ENCODE measurements at places on chromosomes 1 and 21. TPM values are rescaled to one million over a fixed set of nuclear protein-coding genes. Genes with fewer than 3 reads are reported as not detected.

DNA sequence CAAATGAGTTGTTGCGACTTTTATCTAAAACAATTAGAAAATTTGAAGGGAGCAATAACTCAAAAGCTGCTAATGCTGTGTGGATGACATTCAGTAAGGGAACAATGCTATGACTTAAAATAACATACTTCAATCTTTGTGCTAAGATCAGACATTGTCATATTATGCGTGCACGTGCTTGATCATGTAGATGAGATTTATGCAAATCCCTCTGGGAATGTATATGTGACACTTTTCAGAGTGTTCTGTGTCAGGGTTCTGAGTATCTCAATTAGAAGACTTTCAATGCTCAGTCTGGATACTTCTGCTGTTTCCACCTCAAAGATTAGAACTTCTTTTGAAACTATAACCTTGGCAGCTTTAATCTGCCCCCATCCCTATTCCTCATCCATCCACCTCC is 18.6 kb upstream of the POU2F1 start:
- peaks cover 4% of the 10 kb centered on the region for H3K36me3 ChIP-seq
- H3K4me3 ChIP-seq = no peak overlapping the region
- H3K27me3 ChIP-seq = peaks cover 1% of the 10 kb centered on the region
- DNase-seq = no peak

- peaks cover 15% of the 10 kb centered on the region for H3K4me1 ChIP-seq
- no peak for DNase-seq
- H3K27ac ChIP-seq = no peak overlapping the region
- H3K36me3 ChIP-seq = peaks cover 7% of the 10 kb centered on the region
- H3K4me3 ChIP-seq = no peak overlapping the region
These were observed 119.5 kb downstream of the XCL2 start for GRCh38 chr1:168424281-168424680.

DNA sequence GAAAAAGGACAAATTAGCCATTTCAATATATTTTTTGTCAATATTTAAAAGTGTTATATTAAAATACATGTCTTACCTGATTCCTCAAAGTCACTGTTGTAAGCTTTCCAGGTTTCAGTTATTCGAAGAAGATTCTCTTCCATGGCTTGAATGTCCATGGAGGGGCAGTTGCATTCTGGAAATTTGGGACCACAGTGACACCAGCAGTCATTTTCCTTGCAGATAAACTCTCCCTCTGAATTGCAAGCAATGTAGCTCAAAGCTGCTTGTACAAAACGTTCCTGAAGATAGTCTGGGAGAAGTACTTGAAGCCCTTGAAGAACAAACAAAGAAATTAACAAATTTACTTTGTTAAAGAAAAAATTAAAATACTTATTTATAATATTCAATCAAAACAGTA is 251.7 kb downstream of the BRINP3 start:
- no peaks in the 10 kb centered on the region for H3K4me1 ChIP-seq
- no peaks in the 10 kb centered on the region for H3K27me3 ChIP-seq
- H3K36me3 ChIP-seq = no peaks in the 10 kb centered on the region
- no peak overlapping the region for H3K27ac ChIP-seq
- DNase-seq = no peak
- H3K4me3 ChIP-seq = no peak overlapping the region

GRCh38 chr21:37273911-37274690 is 7.0 kb upstream of the VPS26C start:
- no peak for DNase-seq
- peaks cover 2% of the 10 kb centered on the region for H3K4me1 ChIP-seq
- H3K27me3 ChIP-seq = peaks cover 9% of the 10 kb centered on the region
- peaks cover 1% of the 10 kb centered on the region for H3K36me3 ChIP-seq

DNA sequence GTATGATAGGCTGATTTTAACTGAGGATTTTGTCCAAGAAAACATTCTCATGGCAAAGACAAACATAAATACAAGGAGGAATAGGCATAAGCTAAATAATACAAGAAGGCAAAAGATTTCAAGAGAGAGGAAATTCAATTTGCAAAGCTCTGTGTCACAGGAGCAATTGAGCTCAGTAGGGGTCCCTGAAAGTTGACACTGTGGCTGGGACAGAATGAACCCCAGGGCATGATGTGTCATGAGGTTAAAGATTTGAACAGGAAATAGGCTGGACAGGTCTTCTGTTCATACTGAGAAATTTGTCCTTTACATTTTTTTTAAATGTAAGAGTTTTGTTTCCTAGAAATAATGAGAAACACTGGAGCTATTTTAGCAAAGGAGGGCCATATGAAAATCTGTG is 555.4 kb upstream of the NEGR1 start:
- no peak overlapping the region for H3K4me3 ChIP-seq
- H3K27me3 ChIP-seq = no peaks in the 10 kb centered on the region
- no peak for DNase-seq

DNA sequence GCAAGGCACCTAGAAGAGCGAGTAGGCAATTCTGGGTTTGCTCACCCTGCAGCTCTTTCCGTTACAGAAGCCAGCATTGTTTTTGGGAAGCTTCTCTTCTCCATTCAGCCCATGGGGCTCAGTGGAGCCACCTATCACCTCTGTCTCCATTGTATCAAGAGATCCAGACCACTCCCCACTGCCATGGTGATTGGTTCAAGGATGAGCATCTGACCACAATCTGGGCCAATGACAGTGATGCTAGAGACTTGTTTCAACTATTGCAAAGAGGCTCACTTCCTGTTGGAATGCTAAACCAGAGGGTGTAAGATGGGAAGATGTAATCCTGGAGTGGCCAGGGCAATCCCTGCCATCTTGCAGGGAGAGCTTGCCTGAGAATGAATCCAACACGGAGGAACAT is 6.6 kb downstream of the SPATA21 start:
- no peak overlapping the region for H3K27ac ChIP-seq
- H3K27me3 ChIP-seq = peaks cover 4% of the 10 kb centered on the region
- no peak for DNase-seq

GRCh38 chr1:46369542-46370213 is 24.4 kb upstream of the FAAH start:
- H3K36me3 ChIP-seq = peaks cover 21% of the 10 kb centered on the region
- no peak for DNase-seq
- no peaks in the 10 kb centered on the region for H3K27me3 ChIP-seq

GRCh38 chr1:246794828-246795671 is 70.8 kb downstream of the SCCPDH start:
- no peak overlapping the region for H3K4me3 ChIP-seq
- no peaks in the 10 kb centered on the region for H3K4me1 ChIP-seq
- H3K27ac ChIP-seq = no peak overlapping the region
- H3K36me3 ChIP-seq = no peaks in the 10 kb centered on the region

DNA sequence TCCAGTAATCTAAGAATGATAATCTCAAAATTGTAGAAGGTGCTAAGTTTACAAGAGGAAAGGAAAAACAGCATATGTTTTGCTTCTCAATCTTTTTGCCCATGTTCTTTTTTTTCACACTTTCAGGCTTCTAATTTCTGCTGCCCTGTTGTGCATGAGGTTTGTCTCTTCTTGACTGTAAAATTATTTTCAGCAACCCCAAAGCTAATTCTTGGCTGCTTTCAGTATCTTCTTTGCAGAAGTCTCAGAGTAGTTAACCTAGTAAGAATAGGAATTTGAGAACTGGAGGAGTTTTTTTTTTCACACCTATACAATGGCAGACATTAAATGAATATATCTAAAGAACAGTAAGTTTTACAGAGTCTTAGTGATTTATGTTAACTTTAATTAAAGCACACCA is 26.4 kb downstream of the DENND2D start:
- H3K36me3 ChIP-seq = peaks cover 47% of the 10 kb centered on the region
- DNase-seq = no peak
- no peaks in the 10 kb centered on the region for H3K27me3 ChIP-seq
- H3K4me3 ChIP-seq = no peak overlapping the region
- H3K27ac ChIP-seq = no peak overlapping the region

DNA sequence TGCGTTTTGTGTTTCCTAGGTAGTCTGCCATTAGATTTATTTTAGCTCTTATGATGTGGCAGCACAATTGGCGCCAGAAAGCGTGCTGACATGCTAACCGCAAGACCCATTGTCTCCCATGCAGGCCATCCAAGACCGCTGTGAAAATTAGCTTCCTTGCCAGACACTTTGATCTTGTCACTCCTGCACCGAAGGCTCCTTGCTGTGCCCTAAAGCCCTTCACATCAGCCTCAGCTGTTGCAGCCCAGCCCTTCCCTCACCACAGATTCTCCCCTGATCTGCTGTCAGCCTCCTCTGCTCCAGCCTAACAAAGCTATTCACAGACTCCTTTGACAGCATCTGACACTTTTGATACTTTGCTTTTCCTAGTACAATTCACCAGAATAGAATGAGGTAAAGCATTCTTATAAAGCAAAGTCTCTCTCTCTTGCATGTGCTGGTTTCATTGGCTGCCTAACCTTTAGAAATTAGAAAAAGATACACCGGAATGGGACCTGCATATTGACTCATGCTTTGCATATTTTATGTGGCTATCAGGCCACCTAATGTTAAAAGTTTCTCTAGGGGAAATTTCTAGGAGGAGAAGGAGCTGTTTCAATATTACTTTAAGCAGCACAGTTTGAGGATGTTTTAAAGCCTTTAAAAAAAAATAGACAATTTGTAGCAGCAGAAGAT is 280.3 kb upstream of the FMN2 start:
- peaks cover 8% of the 10 kb centered on the region for H3K4me1 ChIP-seq
- H3K4me3 ChIP-seq = no peak overlapping the region
- no peaks in the 10 kb centered on the region for H3K27me3 ChIP-seq
- H3K27ac ChIP-seq = no peak overlapping the region
- no peaks in the 10 kb centered on the region for H3K36me3 ChIP-seq

- peaks cover 2% of the 10 kb centered on the region for H3K27me3 ChIP-seq
- no peak overlapping the region for H3K4me3 ChIP-seq
- DNase-seq = no peak
- H3K27ac ChIP-seq = no peak overlapping the region
- H3K4me1 ChIP-seq = peaks cover 9% of the 10 kb centered on the region
These were observed 27.7 kb downstream of the VASH2 start for GRCh38 chr1:212977781-212978645.

DNA sequence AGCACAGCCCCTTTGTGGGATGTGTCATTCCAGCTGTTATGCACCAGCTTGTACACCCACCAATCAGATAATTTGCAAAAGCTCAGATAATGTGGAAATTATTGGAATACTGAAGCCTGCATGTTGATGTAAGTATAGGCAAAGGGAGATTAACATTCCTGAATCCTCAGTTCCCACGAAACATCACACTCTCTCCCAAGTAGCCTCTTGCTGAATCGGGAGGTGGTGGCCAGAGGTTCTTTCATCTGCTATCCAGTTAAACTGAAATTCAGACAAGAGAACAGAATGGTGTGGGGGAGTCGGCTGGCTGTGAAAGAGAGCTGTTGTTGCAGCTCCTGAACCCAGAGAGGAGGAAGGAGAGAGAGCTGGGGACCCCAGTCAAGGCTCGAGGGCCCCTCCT is 170.9 kb downstream of the ZBTB18 start:
- no peak overlapping the region for H3K4me3 ChIP-seq
- H3K4me1 ChIP-seq = peaks cover 5% of the 10 kb centered on the region
- no peak for DNase-seq
- H3K27me3 ChIP-seq = peaks cover 8% of the 10 kb centered on the region

- H3K4me3 ChIP-seq = no peak overlapping the region
- H3K4me1 ChIP-seq = peaks cover 37% of the 10 kb centered on the region
- DNase-seq = no peak
- H3K27me3 ChIP-seq = no peaks in the 10 kb centered on the region
These were observed 48.3 kb downstream of the LRRC8C start for GRCh38 chr1:89681045-89681729.

- H3K4me1 ChIP-seq = peaks cover 21% of the 10 kb centered on the region
- H3K27ac ChIP-seq = peak overlapping the region; percentile 14
- DNase-seq = no peak
- no peaks in the 10 kb centered on the region for H3K27me3 ChIP-seq
- H3K4me3 ChIP-seq = no peak overlapping the region
- peaks cover 45% of the 10 kb centered on the region for H3K36me3 ChIP-seq
These were observed 10.5 kb downstream of the DRAM2 start for GRCh38 chr1:111129376-111129775.

- no peak for DNase-seq
- H3K4me3 ChIP-seq = no peak overlapping the region
- no peaks in the 10 kb centered on the region for H3K4me1 ChIP-seq
- no peaks in the 10 kb centered on the region for H3K27me3 ChIP-seq
- no peak overlapping the region for H3K27ac ChIP-seq
- peaks cover 8% of the 10 kb centered on the region for H3K36me3 ChIP-seq
These were observed 52.4 kb downstream of the SMYD3 start for GRCh38 chr1:246454655-246455054.

Gene SPRR2D
- not detected for total RNA-seq

Gene JAM2
- 0.33 TPM for total RNA-seq

Gene LYPD8
- not detected for total RNA-seq

Gene ATP1A4
- not detected for total RNA-seq

Gene MNDA
- 0.31 TPM for total RNA-seq

Gene COL9A2
- total RNA-seq = 6.0 TPM

Gene AMPD1
- total RNA-seq = not detected

Gene SLC9C2
- total RNA-seq = not detected

Gene MARK1
- total RNA-seq = not detected

Gene MROH9
- not detected for total RNA-seq

Gene CYP2J2
- total RNA-seq = 2.9 TPM

Gene RAB25
- total RNA-seq = 0.86 TPM

Gene HES5
- total RNA-seq = not detected

Gene FOXD2
- 0.50 TPM for total RNA-seq

Gene OR2L3
- not detected for total RNA-seq
